ENCODE measurements at places on chromosomes 1 and 21. TPM values are rescaled to one million over a fixed set of nuclear protein-coding genes. Genes with fewer than 3 reads are reported as not detected.

The SMCP gene
- polyA plus RNA-seq, result not detected

DNA sequence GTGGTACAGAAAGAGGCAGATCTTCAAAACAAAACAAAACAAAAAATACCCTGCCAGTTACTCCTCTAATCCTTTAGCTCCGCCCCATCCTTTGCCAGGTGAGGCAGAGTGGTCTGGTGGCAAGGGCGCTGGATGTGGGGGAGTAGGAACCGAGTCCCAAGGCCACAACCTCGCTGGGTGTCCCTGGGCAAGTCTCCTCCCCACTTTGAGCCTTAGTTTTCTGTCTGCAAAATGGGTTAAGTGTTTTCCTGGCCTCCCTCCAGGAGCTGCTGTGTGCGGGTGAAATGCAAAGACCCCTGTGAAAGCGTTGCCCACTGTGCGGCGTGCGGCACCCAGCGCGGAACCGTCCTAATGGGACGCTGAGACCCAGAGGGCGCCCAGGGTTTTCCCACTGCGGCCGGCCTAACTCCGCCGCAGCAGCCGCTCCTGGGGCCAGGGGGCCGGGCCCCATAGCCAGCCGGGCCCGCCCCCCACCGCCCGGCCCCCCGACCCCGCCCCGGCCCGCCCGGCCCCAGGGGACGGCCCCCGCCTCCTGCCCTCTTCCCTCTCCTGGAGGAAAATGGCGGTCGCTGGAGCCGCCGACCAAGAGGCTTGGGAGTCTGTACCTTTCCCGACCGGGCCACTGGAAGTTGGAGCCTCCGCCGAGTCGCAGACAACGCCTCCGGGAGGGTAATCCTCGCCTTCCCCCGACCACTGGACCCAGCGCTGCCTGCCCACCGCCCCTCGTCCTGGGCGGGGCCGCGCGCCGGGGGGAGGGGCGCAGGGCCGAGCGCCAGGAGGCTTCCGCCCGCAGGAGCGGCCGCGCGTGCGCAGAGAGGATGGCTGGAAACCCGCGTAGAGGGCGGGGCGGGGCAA lies at the start of the genes ERMAP and SVBP:
Gene ERMAP (plus strand): TSS at position 538 of the 855 bp plus-strand sequence. CDS start 13,327 bp downstream, outside the sequence.
Gene SVBP (minus strand): TSS at position 813 of the 855 bp plus-strand sequence. CDS start 853 bp downstream, outside the sequence.
- DNase-seq, result peak; percentile 87

DNA sequence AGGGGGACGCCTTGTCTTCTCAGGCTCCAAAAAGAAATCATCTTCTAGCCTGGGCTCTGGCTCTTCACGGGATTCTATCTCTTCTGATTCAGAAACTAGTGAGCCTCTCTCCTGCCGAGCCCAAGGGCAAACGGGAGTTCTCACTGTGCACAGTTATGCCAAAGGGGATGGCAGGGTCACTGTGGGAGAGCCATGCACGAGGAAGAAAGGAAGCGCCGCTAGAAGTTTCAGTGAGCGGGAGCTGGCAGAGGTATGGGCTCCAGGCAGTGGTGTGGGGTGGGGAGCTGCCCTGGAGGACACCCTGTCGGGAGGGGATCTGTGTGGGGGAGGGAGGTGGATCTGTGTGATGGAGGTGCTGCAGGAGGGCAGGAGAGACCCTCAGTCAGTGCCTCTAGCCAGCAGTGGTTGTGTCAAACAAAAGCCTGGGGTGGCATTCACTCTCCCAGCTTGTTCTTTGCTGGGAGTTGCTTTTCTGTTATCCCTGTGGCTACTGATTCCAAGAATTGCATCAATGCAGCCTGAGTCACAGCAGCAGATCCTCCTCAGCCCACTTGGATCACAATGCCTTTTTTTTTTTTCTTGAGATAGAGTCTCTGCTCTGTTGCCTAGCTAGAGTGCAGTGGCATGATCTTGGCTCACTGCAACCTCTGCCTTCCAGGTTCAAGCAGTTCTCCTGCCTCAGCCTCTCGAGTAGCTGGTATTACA lies 21.8 kb downstream of the KDM4A start:
- DNase-seq, result no peak

GRCh38 chr1:17027900-17028299 lies 16.2 kb upstream of the ATP13A2 start:
- DNase-seq, result no peak

DNA sequence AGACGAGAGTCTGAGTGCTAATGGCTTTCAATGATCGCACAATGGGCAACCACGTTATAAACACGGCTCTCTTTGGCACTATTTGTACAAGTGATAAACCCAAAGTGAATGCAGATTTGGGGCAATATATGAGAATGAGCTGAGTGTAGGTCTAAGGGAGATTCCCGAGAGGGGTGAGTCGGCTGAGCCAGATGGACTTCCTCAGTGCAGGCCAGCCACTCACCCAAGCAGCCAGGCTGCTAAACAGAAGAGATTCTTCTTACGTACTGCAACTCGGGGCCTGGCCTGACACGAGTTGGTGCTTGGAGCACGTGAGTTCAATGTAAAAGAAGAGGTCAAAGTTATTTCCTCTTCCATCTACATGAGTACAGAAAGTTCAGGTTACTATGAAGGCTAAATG lies 6.2 kb upstream of the MIXL1 start:
- no peak for DNase-seq

The SLC22A15 gene
- 6.2 TPM for polyA plus RNA-seq

DNA sequence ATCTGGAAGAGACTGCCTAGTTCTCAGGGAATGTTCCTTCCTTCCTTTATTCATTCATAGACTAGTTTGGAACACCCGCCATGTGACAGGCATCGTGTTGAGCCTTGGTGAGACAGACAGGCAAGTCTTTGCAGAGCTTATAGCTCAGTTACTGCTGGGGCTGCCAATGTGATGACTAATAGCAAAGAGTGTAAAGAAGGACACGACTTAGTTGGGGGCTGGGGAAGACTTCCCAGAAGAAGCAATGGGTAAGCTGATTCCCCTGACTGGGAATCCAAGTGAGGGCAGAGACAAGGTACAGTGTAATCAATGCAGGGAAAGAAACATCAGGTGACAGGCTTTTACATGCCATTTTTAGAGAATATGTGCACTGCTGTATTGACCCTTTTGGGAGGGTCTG lies 51.2 kb downstream of the TENT5C start:
- DNase-seq, result no peak

DNA sequence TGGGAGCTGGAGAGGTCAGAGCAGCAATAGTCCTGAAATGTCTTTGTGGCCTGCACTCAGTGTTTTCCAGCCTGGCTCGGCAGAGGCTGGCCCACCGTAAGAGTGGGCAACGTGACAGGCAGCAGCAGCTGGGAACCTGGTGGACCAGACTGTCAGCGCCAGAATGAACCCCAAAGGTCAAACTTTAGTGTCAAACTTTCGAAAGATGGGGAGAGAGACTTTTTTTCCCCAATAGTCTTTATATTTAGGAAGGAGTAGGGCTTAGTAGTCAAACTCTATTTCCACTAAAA lies 10.3 kb downstream of the BLACAT1 start:
- no peak for DNase-seq

DNA sequence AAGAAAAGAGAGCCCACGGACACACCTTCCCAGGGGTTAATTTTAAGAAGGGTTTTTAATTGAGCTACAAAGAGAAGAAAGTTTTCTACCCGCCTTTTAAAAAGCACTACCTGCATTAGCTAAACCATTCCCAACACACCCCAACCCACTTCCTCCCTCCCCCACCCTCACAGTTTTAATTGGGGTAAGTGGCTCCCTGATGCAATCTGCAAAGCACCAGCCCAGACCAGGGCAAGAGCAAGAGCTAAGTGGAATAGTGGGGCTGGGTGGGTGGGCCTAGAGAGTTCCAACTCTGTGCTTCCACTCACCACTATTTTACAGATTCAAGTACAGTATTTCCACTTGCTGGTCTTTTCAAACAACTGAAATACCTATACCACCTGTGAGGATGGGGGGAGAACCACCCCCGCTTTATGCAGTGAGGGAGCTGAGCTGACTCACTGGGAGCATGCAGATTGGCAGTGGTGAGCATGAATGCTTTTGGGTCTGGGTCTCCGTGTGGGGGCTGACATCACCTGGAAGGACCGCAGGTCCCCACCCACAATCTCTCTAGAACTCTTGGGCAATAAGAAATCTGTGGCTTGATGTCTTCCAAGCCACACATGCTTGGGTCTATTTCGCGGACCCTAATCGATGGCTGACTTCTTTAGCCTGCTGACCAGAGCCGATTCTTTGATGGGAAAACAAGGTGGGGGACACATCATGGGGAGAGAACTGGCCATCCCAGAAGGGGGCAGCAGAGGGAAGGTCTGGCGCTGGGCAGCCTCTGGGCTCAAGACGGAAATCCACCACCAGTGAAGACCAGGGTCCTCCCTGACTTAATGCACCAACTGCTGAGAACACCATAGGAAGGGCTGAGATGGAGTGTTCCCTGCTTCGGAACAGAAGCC lies 95.5 kb downstream of the SSBP3 start:
- no peak for DNase-seq

- DNase-seq, result no peak
These were observed 15.6 kb downstream of the BATF3 start for GRCh38 chr1:212684076-212684475.

Data from renal cortex interstitium (tissue), 15 donors.